ENCODE measurements at places on chromosomes 11 and 22.

GRCh38 chr22:42154293-42155052 lies 23.9 kb upstream of the CYP2D6 start:
- no peak for DNase-seq

- no peak for DNase-seq
Observed at GRCh38 chr11:113651023-113651422, 55.1 kb downstream of the TMPRSS5 start.

GRCh38 chr11:127071606-127072005 lies 71.0 kb upstream of the KIRREL3 start:
- DNase-seq, result no peak

DNA sequence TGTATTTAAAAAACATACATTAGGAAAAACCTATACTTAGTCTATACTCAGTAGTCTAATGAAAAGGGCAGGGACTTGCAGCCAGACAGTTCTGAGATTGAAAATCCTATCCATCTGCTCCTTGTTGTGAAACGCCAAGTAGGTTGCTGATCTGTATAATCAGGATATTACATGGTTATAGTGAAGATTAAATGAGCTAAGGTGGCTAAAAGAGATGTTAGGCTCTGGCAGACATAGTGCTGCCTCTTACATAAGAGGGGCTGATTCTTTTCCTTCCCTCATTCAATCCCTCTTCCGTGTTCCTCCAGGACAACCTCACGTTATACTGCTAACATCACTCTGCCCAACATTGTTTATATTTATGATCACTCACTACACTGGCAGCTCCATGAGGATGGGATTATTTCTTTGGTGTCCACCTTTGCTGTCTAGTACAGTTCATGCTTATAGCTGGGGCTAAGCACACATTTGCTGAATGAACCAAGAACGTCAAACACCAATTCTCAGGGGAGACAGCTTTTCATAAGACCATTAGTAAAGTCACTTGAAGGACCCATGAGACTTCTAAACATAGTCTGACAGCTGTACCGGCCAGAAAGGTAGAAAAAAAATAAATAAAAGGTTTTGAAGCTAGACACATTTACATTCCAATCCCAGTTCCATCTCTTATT lies 46.3 kb downstream of the GAB2 start:
- no peak for DNase-seq

DNA sequence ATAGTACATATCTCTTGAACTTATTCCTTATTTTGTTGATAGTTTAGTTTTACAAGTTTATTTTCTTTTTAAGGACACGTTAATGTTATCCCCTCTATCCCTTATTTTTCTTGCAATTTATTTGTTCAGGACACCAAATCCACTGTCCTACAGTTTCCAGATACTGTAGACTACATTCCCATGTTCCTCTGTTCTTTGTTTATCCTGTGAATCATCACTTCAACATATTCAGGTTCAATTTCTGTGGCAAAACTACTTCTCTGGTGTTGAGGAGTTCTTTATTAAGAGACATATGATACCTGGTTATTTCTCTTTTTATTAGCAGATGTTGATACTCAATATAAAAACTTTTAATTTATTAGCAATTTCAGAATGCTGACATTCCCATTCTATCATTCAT lies 72.8 kb upstream of the CLNS1A start:
- DNase-seq, result no peak

DNA sequence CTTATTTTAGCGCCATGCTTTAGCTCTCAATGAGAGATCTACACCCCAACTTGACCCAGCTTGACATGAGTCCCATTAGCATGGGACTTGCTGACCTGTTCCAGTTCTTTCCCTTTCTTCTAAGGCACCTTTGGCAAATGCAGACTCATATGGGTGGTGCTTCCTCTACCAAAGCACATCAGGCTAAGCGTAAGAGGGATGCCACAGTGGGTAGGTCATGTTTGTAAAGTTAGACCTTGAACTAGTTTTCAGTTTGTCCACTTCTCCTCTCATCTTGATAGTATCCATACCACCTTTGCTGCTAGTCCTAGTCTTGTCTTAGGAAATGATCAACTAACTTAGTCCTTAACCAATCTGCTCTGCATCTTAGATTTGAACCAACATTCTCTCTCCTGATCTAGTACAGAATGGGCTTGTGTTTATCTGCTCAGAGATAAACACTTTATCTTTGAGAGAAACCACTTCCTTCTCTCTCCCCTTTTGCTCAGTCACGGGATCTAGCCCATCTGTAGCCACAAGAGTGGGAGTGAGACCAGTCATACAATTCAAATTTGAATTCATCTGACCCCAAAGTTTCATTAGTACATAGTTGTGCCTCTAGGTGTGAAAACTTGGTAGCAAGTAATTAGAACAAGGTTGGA lies 72.1 kb upstream of the CD44 start:
- DNase-seq, result no peak

DNA sequence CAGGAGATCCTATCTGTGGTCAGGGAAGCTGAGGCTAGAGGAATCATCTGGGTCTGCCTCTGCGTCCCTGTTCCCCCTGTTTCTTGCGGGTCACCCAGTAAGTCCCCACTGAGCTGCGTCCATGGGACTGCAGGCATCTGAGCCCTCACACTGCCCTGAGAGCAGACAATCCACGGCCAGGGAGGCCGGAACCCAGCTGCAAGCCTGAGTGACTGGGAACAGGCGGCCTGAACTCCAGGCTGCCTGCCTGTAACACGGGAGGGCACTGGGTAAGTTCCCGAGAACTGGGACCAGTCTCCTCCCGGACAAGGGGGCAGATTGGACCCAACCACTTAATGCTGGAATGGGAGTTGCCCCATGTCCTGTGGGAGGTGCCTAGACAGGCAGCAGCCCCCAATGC lies 727.4 kb downstream of the BRD1 start:
- no peak for DNase-seq

- DNase-seq, result no peak
Observed at GRCh38 chr11:3854660-3854976, 846 bp upstream of the STIM1 start.

DNA sequence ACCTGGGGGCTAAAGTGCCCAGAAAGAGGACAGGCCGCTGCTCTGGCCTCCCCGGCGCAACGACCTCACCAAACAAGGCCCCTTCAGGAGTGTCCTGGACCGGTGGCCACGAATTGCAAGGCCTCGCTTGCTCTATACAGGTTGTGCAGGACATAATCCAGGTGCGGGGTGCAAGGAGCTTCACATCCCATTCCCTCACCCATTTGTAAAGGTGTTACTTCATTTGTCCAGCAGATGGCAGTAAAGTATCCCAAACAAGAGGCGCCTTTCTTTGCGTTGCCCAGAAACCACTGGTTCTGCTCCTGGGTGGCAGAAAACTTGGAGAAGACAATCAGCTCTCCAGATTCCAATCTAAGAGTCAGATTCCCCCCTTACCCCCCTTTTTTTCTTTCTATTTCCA lies 35.9 kb upstream of the PRDM11 start:
- DNase-seq, result peak; percentile 74

- DNase-seq, result no peak
Observed at GRCh38 chr22:26806445-26807175, 149.2 kb downstream of the MIAT start.

GRCh38 chr11:73019996-73020395 lies 122.1 kb downstream of the FCHSD2 start:
- no peak for DNase-seq

DNA sequence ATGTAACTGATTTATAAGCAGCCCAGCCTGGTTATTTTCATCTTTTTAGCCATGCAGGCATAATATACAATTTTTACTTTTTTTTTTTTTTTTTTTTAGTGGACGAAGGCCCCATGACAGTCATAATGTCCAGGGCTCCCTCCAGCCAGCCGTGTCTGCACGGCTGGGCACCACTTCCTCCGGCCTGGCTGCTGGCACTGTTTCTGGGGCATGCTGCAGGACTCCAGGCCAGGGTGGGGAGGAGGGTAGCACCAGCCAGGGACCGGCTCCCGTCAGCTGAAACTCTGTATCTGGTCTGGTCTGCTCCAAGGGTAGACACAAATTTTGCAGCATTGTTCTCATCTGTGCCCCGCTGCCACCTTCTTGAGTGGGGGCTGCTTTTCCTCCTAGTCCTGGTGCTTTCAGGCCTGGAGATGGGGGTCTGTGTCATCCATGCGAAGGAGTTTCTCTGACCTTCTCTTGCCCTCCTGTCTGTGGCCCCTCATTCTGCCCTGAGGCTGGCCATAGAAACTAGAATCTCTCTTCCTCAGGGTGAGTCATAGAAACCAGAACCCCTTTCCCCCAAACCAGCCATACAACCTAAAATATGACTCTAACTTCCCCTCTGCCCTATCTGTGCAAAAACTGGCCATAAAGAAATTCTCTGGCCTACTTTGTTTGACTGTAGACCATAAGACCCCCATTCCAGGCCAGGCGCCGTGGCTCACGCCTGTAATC lies 9.2 kb upstream of the RRP7A start:
- no peak for DNase-seq

GRCh38 chr11:133070791-133071190 lies 461.5 kb downstream of the OPCML start:
- DNase-seq, result no peak

GRCh38 chr22:41524809-41525449 lies 19.3 kb downstream of the POLR3H start:
- DNase-seq, result no peak

DNA sequence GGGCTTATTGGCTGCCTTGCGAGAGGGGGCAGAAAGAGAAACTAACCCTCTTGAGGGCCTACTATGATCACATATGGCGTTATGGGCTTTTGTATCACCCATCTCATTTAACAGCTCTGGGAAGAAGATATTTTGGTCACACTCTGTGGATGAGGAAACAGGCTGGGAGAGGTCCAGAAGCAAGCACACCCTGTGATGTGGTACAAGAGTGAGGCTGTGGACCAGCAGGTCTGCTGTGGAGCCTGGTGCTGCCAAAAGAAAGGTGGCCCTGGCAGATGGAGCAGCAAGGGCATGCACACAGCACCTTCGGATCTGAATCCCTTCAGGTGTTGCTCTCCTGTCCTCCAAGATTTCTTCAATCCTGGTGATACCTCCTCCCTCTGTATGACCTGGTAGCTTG lies 64.1 kb downstream of the KCNC1 start:
- no peak for DNase-seq

DNA sequence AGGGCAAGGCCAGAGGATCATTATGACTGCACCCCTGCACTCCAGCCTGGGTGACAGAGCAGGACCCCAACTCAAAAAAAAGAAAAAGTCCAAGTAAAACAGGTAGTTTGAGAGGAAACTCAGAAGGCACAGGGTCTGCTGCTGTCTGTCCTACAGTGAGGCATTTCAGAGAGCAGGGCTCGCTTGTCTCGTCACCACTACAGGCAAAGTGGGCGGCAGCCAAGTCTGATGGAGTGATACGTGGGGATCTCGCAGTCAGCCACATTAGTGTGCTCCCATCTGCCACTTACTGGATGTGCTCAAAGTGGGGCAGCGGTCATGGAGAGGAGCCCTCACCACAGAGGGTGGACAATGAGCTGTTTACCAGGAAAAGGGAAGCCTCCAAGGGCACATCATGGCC lies 42.1 kb downstream of the PI4KA start:
- no peak for DNase-seq

DNA sequence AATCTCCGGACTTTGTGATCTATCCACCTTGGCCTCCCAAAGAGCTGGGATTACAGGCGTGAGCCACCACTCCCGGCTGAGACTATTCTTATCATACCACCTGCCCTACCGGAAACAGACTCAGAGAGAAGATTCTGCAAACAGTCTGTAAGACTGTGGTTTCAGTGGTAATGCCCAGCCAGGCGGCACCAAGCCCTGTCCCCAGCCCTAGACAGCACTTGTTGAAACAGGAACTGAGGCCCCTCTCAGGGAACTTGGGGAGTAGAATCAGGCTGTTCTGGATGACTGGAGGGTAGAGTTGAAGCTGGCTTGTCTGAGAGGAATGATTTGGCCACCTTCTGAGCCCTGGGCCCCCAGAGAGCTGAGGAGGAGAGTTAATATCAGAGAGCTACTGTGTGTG lies 1.3 kb upstream of the INSC start:
- no peak for DNase-seq

DNA sequence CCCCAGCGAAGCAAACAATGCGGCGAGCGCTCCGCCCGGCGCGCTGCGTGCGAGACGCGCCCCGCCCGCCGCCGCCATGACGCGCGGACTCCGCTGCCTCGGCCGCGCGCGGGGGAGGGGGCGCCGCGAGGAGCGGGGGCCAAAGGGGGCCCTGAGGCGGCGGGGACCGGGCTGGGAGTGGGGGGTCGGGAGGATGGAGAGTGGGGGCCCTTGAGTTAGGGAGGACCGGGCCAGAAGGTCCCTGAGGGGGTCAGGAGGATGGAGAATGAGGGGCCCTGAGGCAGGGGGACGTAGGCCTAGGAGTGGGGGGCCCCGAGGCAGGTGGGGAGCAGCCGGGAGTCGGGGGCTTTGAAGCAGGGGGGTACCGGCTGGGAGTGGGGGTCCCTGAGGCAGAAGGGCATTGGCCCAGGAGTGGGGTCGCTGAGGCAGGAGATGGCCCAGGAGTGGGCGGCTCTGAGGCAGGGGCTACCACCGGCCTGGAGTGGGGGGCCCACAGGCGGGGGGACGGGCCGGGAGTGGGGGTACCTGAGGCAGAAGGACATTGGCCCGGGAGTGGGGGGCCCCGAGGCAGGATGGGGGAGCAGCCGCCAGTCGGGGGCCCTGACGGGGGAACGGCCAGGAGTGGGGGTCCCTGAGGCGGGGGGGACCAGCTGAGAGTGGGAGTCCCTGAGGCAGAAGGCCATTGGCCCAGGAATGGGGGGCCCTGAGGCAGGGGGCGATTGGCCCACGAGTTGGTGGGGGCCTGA lies at the start of gene BRD1:
Gene BRD1 (minus strand): TSS at position 21 of the 746 bp plus-strand sequence. CDS start 3,556 bp downstream, outside the sequence.
- peak; percentile 88 for DNase-seq

DNA sequence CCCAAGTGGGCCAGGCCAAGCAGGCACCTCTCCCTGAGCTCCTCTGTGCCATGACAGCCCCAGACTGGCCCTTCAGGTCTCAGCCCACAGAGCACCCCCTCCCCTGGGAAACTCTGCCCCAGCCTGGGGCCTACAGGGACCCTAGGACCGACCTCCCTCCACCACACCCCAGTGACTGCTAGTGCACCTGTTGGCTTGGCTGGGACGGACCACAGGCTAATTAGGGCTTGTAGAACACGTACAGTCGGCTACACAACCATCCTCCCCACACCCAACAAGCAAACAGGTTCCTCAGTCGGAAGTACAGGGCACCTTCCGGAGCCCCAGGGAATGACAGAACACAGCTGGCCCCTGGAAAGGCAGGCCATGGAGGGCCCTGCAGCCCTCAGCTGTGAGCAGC lies 4.3 kb downstream of the SBF1 start:
- no peak for DNase-seq

- peak; percentile 53 for DNase-seq
Observed at GRCh38 chr11:126348806-126349582, 6.5 kb upstream of the ST3GAL4 start.

DNA sequence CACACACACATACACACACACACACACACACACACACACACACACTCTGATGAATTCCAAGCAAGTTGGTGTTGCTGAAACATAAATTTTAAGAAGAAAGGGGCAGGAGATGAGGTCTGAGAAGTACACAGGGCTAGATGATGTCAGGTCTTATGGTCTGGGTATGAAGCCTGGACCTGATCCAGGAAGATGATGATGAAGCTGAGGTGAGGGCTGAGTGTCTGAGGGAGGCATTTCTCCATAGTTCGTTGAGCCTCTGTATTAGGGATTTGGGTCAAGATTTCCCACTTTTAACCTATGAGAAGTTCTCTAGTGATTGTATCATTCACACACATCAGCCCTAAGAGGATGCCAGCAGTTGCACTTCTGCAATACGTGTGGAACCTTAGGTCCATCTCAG lies 32.6 kb downstream of the KREMEN1 start:
- no peak for DNase-seq

GRCh38 chr11:132751516-132752250 lies 780.6 kb downstream of the OPCML start:
- no peak for DNase-seq

All from AG08396 (cell line).